ENCODE measurements at places on chromosomes 2 and 18. TPM values are rescaled to one million over a fixed set of nuclear protein-coding genes. Genes with fewer than 3 reads are reported as not detected.

DNA sequence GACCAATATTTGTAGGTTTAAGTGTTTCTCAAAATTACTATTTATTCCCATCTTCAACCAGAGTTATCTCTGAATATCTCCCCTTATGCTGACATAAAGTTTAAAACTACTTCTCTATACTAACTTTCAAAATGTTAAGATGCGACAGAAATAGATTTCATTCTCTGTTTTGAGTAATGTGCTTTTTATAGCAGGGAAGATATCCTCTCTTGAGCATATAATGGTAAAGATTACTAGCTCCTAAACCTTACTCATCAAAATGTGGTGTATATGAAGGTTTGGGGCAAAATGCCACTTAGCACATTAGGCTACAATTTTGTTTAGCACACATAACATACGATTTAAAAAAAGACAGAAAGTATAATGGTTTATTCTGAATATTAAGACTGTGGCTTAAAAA lies 54.4 kb downstream of the CWC22 start:
- H3K27me3 ChIP-seq: no peaks in the 10 kb centered on the region
- peaks cover 5% of the 10 kb centered on the region for H3K4me1 ChIP-seq
- DNase-seq: no peak
- H3K27ac ChIP-seq: no peak overlapping the region
- peaks cover 30% of the 10 kb centered on the region for H3K36me3 ChIP-seq
- no peak overlapping the region for H3K4me3 ChIP-seq

DNA sequence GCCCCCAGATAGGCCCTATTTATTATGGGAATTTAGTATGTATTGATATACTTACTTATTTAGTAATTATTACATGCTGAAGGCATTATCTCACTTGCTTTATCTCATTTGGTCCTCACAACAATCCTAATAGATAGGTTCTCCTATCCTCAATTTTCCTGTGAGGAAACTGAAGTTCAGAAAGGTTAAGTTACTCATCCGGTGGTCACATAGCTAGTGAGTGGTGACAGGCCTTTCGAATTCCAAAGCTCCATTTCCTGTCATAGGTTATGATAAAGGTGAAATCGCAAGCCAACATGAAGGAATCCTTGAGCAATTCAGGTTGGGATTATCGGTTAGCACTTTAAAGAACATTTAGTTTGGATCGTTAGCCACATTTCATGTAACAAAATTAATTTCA lies 33.3 kb downstream of the NAB1 start:
- H3K27ac ChIP-seq: no peak overlapping the region
- H3K27me3 ChIP-seq: no peaks in the 10 kb centered on the region
- no peak overlapping the region for H3K4me3 ChIP-seq
- H3K36me3 ChIP-seq: peaks cover 13% of the 10 kb centered on the region
- peaks cover 51% of the 10 kb centered on the region for H3K4me1 ChIP-seq

GRCh38 chr2:150517951-150518680 lies 30.6 kb upstream of the RND3 start:
- peaks cover 53% of the 10 kb centered on the region for H3K4me1 ChIP-seq
- no peaks in the 10 kb centered on the region for H3K36me3 ChIP-seq
- no peak for DNase-seq
- no peaks in the 10 kb centered on the region for H3K27me3 ChIP-seq

The AGAP1 gene
- total RNA-seq: 35.5 TPM

The DLGAP1 gene
- total RNA-seq: 6.0 TPM

The KLHL41 gene
- total RNA-seq: 1.4 TPM

The DAW1 gene
- 0.65 TPM for total RNA-seq

- H3K27ac ChIP-seq: no peak overlapping the region
- no peaks in the 10 kb centered on the region for H3K4me1 ChIP-seq
- no peak for DNase-seq
- no peak overlapping the region for H3K4me3 ChIP-seq
- H3K27me3 ChIP-seq: peaks cover 15% of the 10 kb centered on the region
- no peaks in the 10 kb centered on the region for H3K36me3 ChIP-seq
These were observed 42.5 kb upstream of the ACADL start for GRCh38 chr2:210267698-210268097.

- no peak overlapping the region for H3K27ac ChIP-seq
- no peaks in the 10 kb centered on the region for H3K36me3 ChIP-seq
- no peak for DNase-seq
- H3K4me3 ChIP-seq: no peak overlapping the region
- no peaks in the 10 kb centered on the region for H3K27me3 ChIP-seq
These were observed 9.5 kb upstream of the KLHL29 start for GRCh38 chr2:23375448-23375847.

GRCh38 chr2:25845843-25846505 lies 32.3 kb downstream of the ASXL2 start:
- no peaks in the 10 kb centered on the region for H3K36me3 ChIP-seq
- no peak overlapping the region for H3K4me3 ChIP-seq
- peaks cover 12% of the 10 kb centered on the region for H3K4me1 ChIP-seq
- DNase-seq: no peak

DNA sequence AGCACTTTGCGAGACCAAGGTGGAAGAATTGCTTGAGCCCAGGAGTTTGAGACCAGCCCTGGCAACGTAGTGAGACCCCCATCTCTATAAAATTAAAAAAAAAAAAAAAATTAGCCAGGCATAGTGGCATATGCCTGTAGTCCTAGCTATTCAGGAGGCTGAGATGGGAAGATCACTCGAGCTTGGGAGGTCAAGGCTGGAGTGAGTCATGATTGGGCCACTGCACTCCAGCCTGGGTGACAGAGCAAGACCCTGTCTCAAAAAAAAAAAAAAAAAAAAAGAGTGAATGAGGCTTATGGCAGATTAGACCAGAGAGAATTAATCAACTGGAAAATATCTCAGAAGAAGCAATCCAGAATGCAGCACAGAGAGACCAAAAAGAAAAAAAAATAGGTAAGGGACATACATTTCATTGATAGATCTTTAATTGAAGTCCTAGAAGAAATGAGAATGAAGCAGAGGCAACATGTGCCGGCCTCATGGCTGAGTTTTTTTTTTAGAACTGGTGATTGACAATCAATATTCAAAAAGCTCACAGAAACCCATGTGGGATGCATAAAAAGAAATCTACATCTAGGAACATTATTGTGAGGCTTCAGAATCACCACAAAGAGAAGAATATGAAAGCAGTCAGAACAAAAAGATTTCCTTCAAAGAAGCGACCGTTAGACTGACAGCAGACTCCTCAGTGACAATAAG lies 32.2 kb upstream of the ELAC1 start:
- no peaks in the 10 kb centered on the region for H3K27me3 ChIP-seq
- no peak for DNase-seq
- H3K4me1 ChIP-seq: peaks cover 5% of the 10 kb centered on the region

All from chondrocyte (in vitro differentiated cells).